Dorsolateral prefrontal cortex (tissue), 122 donors: ENCODE measurements at places on chromosomes 7 and 10. TPM values are rescaled to one million over a fixed set of nuclear protein-coding genes. Genes with fewer than 3 reads are reported as not detected.

DNA sequence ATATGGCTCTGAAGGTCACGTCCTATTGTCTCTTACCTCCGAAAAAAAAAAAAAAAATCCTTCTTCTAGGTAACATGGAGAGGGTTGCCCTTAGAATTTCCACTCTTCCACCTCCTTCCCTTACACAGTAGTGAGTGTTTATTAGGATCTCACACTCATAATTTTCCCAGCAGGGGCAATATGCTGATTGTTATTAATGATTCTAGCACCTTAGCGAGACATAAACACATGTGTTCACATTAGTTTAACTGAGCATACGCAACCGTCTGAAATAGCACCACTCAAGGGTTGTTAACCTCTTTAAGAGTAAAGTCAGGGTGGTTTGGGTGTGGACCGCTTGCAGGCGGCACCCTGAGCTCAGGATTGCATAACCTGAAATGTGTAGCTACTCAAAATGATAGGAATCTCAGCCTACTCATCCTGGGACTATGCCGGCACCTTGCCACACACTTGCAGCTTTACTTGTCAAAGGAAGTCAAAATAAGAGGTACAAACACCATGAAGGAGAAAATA is 52.2 kb downstream of the CPEB3 start:
- DNase-seq: no peak

- no peak for DNase-seq
These were observed 187.9 kb downstream of the PLXDC2 start for GRCh38 chr10:20004087-20004523.

DNA sequence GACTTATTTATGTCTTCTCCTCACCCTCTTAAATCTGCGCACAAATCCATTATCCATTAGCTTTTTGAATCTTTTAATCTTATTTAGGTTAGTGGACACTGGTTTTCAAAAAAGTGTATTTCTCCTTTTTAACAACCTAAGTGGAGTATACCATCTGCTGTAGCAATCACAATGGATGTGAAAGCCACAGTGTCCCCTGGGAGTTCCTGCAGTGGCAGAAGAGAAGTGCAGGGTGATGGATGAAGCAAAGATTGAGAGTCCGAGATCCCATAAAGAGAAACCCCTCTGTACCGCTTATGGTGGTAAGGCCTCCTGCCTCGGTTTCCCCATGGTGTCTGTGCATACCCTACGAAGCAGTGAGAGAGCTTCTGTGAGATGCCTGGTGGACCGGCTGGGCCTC is 236.4 kb downstream of the COBL start:
- no peak for DNase-seq

Gene FAM221A
- total RNA-seq: 14.4 TPM

Gene CARD11
- 4.8 TPM for total RNA-seq

Gene SCD
- total RNA-seq: 402 TPM

Gene IGFBP1
- total RNA-seq: not detected

Gene HABP2
- 3.2 TPM for total RNA-seq

- no peak for DNase-seq
These were observed 85.0 kb downstream of the TMEM106B start for GRCh38 chr7:12296051-12296570.

DNA sequence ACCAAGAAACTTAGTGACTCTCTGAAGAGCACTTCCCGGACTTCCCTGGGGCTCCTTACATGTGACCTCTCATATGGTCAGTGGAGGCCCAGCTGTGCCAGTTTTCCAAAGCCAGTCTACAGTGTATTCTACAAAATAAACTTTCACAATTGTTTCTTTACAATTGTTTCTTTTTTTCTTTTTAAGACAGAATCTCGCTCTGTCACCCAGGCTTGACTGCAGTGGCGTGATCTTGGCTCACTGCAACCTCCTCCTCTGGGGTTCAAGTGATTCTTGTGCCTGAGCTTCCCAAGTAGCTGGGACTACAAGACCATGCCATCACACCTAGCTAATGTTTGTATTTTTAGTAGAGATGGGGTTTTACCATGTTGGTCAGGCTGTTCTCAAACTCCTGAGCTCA is 25.9 kb downstream of the CYP17A1 start:
- no peak for DNase-seq

Gene PHKG1
- total RNA-seq: 20.7 TPM

- DNase-seq: no peak
These were observed 184.1 kb downstream of the HIBADH start for GRCh38 chr7:27478556-27478955.

- DNase-seq: no peak
These were observed 39.0 kb upstream of the KIF5B start for GRCh38 chr10:32095116-32095733.

GRCh38 chr10:122715576-122715975 is 15.9 kb upstream of the C10orf120 start:
- DNase-seq: no peak

- no peak for DNase-seq
These were observed 198.0 kb downstream of the PHF14 start for GRCh38 chr7:11171569-11172192.

GRCh38 chr7:135971366-135971725 is 5.8 kb downstream of the MTPN start:
- DNase-seq: no peak

DNA sequence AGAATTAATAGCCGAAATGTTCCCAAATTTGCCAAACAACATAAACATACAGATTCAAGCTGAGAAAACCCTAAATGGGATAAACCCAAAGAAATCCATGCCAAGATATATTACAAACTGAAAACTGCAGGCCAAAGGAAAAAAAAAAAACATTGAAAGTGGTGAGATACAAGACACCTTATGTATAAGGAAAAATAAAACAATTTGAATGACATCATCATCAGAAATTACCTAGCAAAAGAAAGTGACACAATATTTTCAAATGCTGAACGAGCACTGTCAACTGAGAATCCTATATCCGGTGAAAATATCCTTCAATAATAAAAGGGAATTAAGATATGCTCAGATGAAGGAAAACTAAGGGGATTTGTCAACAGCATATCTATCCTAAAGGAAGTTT is 66.5 kb downstream of the PHYHIPL start:
- no peak for DNase-seq

GRCh38 chr7:142603870-142604448 is 145.3 kb upstream of the PRSS1 start:
- no peak for DNase-seq

DNA sequence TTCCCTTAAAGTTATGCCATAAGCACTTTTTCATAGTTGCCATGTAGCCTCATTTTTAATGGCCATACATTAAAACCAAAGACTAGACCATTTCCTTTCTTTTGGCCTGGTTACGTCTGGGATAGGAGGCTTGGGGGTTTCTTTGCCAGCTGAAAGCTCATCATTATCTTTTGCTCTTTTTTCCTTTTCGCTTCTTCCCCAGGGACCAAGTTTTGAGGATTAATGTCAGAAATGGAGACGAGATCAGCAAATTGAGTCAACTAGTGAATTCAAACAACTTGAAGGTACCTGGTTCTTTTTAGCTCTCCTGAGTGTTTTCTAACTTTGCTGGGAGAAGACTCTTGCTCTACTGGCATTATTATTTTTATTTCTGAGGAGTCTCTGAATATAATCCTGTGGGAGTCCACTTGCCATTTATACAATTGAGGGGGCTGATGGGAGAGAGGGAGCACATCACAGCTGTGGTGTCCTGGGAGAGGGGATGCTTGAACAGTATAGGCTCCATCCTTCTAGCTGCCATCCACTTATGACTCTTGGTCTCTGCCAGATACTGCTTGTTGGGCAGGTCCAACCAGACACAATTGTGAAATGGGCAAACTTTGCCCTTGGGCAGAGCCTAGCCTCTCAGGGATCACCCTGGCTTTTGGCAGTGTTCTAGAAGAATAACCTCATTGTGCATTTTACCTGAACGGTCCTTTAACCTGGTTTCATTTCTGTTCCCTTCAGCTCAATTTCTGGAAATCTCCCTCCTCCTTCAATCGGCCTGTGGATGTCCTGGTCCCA is 5.8 kb downstream of the CPA4 start:
- no peak for DNase-seq

GRCh38 chr10:21494191-21495001 is 31.1 kb downstream of the SKIDA1 start:
- DNase-seq: no peak
